ENCODE measurements at places on chromosomes 13 and 19.

- no peak for DNase-seq
These were observed 65.7 kb downstream of the PAN3 start for GRCh38 chr13:28204043-28204442.

- no peak for DNase-seq
These were observed 8.1 kb upstream of the CARM1 start for GRCh38 chr19:10863107-10863717.

GRCh38 chr13:96491103-96491502 lies 401.2 kb downstream of the HS6ST3 start:
- no peak for DNase-seq

DNA sequence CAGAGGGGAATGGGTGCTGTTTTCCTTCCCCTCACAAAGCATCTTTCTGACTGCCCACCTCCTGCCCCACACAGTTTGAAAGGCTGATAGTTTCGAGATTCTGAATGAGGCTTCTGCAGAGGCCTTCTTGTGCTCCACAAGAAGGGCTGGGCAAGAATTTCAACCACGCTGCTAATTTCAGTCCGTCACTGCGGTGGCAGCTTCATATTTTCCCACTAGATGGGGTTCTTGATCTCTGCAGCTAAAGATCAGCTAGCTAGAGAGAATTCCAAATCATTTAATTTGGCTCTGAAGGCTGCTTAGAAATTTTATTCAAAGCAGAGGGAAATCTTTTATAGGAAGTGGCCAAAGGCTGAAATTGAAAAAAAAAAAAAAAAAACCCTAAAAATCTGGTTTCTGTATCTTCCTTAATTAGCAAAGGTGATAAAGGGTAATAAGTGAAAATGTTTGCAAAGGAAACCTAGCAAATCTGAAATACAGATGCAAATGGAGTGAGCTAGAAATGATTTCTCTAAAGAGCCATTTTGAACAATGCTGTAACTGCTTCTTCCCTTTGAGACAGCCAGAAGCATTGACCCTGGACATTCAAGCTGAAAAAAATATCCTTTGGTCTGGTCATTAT lies 38.0 kb upstream of the C13orf42 start:
- peak; percentile 41 for DNase-seq

DNA sequence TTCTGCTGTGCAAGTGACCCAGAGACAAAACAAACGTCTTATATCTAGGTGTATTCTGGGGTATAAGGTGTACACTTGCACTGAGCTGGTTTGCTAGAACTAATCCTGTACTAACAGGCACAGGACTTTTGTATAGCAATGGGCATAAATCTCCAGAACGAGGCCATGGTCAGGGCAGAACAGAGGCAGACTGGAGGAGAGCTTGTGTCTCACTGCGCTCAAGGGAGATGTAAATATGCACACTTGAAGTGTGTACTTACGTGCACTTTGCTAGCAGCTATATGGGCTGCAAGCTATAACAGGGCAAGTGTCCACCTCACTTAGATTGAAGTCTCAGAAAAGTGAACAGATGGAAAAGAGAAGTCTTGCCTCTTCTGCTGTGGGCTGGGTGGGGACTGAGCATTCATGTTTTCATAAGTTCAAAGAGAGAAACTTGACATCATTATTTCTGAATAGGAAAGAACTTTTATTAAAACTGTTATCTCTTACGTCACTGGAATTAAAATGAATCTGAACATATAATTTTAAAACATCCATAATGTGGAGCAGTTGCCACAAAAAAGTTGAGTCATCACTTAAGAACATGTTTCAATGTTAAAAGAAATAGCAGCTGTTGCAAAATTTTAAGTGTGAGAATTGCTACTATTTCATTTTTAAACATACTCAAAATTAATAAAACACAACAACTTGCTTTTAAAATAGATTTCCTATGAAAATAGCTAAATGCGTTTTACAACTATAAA lies 888.3 kb downstream of the PCDH9 start:
- DNase-seq, result no peak

GRCh38 chr13:25247360-25247759 lies 39.9 kb downstream of the MTMR6 start:
- no peak for DNase-seq

GRCh38 chr13:48573213-48574007 lies 40.5 kb upstream of the RCBTB2 start:
- no peak for DNase-seq

DNA sequence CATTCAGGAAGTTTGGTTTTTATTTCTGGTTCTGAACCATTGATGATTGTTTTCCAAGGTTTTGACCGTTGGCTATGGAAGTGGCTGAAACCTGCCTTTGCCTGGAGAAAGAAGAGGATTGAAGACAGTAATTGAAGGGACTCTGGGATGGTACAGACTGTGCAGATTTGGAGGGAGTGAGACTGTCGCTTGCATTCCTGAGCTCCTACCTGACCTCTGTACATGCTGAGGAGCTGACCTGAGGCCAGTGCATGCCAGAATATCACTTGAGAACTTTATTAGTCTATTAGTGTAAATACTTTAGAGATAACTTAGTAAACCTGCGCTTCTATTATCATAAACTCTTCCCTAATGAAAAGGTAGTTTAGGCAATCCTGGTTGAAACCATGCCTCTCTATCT lies 276.4 kb downstream of the IRS2 start:
- no peak for DNase-seq

GRCh38 chr13:113989585-113990300 lies 15.9 kb upstream of the C13orf46 start:
- no peak for DNase-seq

DNA sequence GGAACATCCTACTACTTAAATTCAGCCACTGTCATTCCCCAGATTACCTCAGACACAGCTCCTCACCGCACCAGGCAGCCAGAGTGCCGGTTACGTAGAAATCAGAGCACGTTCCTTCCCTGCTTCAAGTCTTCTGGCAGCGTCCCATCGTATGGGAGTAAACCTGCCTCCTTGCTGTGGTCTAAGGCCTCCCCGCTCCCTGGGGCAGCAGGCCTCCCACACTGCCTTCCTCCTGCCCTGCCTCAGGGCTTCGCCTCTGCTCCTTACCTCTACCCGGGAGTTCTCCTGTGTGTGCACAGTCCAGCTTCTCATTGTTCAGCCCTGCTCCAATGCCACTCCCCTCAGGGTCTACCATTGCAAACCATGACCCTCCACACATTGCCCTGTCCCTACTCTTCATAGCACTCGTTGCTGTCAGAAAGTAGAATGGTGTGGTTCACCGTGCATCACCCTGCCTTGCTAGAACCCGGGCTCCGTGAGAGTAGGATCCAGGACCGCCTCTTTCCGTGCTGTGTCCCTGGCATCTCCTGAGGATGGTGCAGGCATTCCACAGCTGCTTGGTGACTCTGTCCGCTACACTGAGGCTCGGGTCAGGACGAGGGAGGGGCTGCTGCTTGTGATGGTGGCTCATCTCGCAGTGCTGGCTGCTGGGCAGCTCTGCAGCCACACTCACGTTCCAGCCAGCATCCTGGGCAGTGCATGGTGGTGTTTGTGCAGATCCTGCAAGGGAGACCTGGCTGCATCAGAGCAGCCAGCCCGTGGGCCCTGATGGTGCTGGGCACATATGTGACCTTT lies 6.9 kb downstream of the POP4 start:
- DNase-seq, result no peak

DNA sequence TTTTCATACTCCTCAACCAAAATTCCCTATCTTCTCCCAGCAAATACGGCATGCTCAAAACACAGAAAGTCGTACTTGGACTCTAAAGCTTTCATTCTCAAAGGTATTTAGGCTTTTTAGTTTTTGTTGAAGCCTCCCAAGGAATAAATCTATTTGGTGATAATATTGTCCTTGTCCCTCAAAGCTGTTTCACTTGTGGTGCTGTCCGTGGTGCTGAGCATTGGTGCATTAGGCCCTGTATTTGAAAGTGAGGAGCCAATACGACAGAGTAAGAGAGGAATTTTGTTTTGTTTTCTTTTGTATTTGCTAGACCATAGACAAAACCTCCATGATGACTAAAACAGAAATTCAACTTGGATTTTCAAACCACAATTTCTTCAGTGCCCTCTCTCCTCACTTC lies 3.2 kb upstream of the LGALS13 start:
- DNase-seq, result peak; percentile 65

DNA sequence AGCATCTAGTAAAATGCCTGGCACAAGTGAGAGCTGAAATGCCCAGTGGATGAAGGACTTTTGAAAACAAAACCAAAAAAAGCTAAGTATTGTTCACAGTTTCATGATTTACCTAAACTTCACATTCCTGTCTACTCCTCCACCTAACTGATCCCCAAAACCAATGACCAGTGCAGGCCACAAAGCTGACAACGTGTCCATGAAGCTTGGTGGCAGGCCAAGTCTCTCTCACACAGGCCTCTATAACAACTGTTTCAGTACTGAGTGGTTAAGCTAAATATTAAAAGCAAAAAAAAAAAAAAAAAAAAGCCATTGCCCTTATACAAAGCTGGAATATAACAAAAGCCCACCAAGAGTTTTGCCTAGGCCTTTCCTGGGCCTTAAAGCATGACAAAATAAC lies 36.4 kb downstream of the STK24 start:
- no peak for DNase-seq

DNA sequence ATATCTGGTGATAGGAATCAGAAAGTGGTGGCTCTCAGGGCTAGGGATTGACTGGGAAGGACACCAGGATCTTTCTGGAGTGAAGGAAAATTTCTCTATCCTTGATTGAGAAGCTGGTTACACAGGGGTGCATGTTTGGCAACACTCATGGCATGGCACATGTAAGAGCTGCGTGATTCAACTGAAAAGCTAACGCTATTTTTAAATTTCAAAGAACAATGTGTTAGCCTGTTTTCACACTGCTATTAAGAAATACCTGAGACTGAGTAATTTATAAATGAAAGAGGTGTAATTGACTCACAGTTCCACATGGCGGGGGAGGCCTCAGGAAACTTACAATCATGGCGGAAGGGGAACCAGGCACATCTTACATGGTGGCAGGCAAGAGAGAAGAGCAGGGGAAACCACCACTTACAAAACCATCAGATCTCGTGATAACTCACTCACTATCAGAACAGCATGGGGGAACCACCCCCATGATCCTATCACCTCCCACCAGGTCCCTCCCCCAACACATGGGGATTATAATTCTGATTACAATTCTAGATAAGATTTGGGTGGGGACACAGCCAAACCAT lies 7.4 kb downstream of the SIGLEC8 start:
- DNase-seq, result no peak

DNA sequence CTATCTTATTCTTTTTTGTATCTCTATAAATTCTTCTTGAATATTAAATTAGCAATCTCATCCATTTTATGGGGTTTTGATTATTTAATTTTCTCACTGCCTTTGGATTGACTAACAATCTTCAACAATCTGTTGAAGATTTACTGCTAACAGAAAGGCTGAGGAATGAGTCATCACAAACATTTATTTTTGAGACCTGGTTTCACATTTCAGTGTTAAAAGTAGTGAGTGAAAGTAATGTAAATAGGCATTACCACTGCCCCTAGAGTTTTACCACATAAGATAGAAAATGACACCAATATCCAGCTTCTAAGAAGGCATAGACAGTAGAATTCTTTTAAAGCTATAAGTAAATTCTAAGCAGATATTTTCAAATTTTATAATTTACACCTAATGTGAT lies 472.8 kb downstream of the OLFM4 start:
- DNase-seq, result no peak

DNA sequence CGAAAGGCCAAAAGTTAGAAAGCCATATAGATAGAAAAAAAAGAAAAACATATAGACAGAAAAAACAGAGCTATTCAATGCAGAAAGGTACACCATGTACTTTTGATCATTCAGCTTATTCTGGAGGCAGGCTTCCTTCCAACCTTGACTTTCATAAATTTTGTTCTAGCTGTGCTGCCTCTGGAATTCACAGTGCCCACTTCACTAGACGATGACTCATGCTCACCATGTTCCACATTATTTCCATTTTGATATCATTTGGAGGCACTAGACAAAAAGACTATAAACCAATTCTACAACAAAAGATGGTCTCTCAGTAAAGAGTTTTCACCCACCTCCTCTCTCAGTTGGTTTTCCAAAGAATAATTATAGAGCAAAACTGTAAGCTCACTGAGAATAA lies 229.0 kb upstream of the IPO5 start:
- no peak for DNase-seq

- peak; percentile 62 for DNase-seq
These were observed 480.2 kb upstream of the MIR17HG start for GRCh38 chr13:90867336-90867683.

DNA sequence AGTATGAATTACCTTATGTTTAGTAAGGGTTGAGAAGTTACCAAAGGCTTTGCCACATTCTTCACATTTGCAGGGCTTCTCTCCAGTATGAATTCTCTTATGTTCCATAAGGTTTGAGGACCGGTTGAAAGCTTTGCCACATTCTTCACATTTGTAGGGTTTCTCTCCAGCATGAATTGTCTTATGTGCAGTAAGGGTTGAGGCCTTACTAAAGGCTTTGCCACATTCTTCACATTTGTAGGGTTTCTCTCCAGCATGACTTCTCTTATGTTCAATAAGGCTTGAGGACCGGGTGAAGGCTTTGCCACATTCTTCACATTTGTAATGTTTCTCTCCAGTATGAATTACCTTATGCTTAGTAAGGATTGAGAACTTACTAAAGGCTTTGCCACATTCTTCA lies 26.7 kb downstream of the ZNF728 start:
- DNase-seq, result no peak

- DNase-seq, result no peak
These were observed 50.0 kb upstream of the TMTC4 start for GRCh38 chr13:100724568-100724967.

DNA sequence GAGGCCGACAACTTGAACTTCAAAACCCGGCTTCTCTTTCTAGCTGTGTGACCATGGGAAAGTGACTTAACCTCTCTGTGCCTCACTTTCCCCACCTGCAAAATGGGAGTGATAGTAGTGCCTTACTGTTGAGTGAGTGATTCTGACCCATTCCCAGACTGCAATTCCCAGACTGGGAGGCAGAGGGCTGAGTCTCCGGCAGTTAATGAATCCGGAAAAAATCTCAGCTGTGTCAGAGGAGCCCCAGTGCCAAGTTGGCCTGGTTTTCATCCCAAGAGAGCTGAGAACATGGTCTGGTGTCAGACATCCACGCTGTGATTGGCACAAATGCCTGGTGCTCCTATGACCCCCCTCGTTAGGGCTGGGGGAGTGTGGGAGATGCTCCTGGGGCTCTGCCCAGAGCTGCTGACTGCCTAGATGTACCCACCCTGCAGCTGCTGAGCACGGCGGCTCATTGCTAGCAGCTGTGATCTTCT lies 50.0 kb downstream of the PIN1 start:
- no peak for DNase-seq

GRCh38 chr13:64551755-64552154 lies 2678.4 kb downstream of the PCDH9 start:
- DNase-seq, result no peak

- DNase-seq, result no peak
These were observed 56.8 kb downstream of the THSD1 start for GRCh38 chr13:52348983-52349780.

- DNase-seq, result no peak
These were observed 199.6 kb downstream of the KLF5 start for GRCh38 chr13:73258406-73258805.

- no peak for DNase-seq
These were observed 1.1 kb downstream of the PIP5K1C start for GRCh38 chr19:3698974-3699740.

GRCh38 chr13:112058519-112058873 lies 8.5 kb upstream of the SOX1 start:
- DNase-seq, result no peak

- no peak for DNase-seq
These were observed 239.4 kb downstream of the DCLK1 start for GRCh38 chr13:35891507-35892441.

GRCh38 chr13:50594276-50595051 lies 249.0 kb downstream of the DLEU7 start:
- peak; percentile 38 for DNase-seq

- DNase-seq, result no peak
These were observed 2667.7 kb upstream of the PCDH20 start for GRCh38 chr13:64083396-64083795.

Measured in iPS-NIHi11 (cell line).